ENCODE measurements at places on chromosomes 2 and 18.

DNA sequence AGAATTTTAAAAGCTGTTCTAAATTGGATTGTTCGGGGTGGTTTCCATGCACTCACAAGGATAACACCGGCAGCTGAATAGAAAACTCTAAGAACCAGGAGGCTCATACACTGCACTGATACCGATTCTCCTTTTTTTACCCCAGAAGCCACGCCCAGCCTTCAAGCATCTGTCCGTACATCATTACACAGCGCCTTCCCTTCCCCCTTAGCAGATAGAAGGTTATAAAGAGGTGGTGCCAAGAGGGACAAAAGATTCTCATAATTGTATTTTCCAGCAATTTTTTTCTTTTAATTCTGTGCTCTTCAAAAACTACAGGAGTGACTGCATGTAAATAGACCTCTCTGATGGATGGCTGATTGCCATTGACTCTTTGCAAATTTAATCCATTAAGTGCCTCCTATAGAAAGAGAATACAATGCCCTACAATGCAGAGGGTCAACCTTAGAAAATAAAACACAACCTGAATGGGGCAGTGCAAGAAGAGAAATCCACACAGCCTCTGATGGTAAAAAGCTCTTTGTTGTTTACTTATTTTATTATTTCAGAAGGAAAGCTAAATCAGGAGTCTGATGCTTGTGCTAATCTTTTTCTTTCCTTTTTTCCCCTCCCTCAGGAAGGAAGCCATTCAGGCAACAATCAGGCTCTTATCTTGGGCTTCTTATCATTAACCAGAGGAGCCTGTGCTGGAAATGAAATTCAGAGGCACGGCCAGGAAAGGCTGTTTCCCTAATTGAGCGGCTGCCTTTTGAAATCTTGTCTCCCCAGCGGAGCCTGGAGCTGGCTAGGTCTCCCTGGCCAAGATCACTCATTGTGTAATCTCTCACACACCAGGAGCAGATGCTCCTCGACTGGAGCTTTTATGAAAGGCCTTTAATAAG lies 198.9 kb upstream of the NABP1 start:
- DNase-seq: no peak

DNA sequence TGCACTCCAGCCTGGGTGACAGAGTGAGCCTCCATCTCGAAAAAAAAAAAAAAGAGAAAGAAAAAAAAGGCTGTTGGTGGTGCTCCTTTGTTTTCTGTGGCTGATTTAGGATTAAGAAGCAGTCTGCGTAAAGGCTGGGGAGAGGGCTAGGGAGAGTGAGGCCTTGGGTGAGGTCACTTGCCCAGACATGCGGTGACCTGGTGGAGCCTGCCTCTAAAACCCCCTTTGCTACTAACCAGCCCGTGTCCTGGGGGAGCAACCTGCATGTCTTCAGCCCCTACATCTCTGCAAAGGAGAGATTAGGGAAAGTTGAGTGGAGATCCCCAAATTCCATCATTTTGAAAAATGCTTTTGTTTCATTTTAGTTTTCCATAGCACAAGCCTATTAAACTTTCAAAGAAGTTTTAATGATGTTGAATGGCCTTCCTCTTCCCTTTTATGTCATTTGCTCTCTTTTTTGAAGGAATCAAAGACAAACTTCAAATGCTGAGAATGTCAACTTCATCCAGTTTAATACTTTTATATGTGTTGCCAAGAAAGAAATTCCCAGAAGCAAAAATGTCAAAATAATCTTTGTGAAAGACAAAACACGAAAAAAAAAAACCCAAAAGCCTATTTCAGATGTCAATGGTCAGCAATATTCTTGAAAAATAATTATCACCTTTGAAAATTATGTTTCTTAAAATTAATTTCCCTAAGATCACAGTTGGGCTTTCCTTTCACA lies 38.9 kb upstream of the RALBP1 start:
- DNase-seq: no peak

DNA sequence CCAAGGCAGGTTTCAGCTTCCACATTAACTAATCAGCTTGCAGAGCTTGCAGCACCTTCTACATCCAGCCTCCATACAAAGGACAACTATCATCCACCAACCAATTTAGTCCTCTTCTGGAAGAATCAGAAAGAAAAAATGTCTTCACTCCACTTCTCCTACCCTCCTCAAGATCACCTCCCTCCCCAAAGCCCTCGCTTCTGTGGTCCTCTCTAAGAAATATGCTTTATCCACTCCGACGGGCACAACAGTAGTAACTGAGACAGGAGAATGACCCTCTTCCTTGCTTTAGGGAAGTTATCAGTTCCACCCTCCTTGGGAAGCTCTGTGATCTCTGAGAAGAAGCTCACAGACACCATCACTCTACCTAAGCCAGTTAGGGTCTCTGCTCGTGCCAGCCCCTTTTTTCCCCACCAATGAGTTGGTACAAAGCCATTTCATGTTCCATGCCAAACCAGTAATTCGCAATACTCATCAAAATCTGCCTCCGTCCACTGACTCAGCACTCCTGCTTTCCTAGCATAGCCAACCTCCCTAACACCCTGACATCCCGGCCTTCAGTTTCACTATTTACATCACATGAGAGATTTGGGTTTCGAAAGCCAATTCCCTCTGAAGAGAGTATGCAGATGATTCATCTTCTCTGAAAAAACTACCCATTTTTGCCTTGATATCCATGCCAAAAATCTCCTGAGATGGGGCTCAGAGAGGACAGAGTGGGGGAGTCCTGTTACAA lies 114.1 kb upstream of the PKDCC start:
- DNase-seq: no peak

DNA sequence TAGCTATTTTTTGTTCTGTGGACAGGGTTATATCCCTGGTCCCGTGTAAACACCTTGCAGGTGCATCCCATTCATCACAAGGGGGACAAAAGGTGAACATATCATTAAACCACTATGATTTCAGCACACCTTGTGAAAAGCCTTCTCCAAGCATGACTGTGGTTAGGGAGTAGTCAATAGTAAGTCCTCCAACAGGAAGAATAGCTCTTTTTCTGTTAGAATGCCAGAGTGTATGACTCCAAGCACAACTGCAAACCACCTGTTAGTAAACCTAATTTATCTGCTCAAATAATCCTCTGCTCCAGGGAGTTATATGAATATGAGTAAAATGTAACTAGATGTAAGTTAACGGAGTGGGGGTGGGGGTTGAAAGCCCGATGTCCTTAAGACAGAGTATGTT lies 240.5 kb downstream of the AGPS start:
- DNase-seq: no peak

DNA sequence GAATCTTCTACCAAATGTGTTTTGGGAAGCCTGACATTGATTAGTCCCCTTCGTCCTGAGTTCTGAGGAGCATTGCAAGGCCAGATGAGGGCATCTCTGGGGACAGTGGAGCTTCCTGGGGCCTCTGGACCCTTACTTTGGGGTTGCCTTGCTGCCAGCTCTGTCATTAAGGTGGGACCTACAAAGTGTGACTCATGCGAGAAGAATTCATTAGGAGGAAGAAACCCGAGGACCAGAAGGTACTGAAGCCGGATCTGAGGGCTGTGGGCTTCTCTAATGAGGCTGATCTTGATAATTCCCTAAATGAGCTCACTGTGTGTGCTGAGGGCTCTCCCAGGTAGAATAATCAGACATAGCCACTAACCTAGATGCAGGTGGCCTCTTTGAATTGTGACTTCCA lies 695 bp upstream of the SCYGR2 start:
- no peak for DNase-seq

GRCh38 chr2:18487106-18487913 lies 73.1 kb downstream of the RDH14 start:
- DNase-seq: no peak

All from cortex of kidney (tissue), 1 donor.